ENCODE measurements at places on chromosomes 6 and 20. TPM values are rescaled to one million over a fixed set of nuclear protein-coding genes. Genes with fewer than 3 reads are reported as not detected.

DNA sequence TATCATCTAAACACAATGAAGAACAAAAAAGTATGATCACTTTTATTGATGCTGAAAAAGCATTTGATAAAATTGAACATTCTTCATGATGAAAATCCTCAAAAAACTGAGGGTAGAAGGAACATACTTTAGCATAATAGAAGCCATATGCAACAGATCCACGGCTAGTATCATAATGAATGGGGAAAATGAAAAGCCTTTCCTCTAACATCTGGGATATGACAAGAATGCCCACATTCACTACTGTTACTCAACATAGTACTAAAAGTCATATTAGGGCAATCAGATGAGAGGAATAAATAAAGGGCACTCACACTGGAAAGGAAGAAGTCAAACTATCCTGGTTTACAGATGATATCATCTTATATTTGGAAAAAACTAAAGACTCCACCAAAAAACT lies 256.6 kb downstream of the RFPL4B start:
- no peak for DNase-seq

The HLA-F gene
- total RNA-seq, result 35.3 TPM

The TUBB2B gene
- not detected for total RNA-seq

DNA sequence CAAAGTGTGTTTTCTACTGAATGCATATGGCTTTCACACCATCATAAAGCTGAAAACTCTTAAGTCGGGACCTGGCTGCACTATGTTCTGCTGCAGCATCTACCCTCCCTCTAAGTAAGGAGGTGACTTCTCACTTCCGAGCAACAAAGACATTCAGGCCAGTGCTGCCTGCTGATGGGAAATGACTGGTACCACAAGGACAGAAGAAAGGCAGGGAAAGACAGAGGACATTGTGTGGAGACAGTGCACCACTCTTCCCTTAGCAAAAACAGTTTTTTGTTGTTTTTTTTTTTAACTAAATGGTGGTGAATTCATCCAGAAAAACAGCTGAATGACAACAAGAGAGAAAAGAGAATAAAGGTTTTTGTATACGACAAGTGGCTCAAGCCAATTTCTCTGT lies 81.5 kb downstream of the MAP7 start:
- no peak for DNase-seq

The STX11 gene
- 0.31 TPM for total RNA-seq

DNA sequence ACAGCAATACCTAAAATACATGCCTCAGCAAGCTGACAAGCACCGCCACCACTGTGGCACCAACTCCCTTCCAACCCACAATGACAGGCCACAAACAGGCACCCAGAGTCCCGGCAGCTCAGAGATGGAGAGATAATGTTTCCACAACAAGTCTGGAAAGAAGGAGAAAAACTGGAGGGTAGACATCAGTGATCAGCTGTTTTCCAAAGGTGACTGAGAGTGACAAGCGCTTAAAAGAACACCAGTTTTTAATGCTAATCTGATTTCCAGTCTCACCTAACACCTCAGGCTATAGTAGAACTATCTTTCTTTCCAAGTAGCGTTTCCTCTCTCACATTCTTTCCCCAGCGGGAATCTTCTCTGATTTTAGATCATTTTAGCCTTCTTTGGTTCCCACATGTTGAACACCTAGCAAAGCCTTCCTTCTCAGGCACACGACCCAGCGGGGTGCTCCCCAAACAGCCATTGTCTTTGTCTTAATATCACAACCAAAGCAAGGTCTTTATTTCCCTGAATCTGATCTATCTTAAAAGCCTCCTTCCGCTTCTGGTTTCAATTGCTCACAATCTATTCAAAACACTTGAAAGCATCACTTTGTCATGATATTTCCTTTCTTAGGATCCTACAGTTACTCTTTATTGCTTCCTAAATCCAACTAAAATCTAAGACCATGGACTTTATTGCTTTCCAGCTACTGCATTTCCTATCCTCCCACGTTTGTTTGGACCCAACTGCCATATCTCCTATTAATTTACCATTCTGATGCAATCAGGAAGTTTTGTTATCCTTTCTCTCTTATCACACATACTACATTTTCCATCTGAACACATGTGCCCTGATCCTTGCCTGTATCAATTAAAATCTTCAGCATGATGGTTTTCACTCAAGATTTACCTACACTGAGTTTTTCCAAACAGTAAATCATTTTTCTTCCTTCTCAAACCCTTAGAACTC lies 282.7 kb downstream of the ADGB start:
- DNase-seq, result no peak

The VNN1 gene
- total RNA-seq, result 0.54 TPM

- DNase-seq, result no peak
Measured at GRCh38 chr6:113626475-113626874, 230.7 kb upstream of the MARCKS start.

The CD83 gene
- 8.0 TPM for total RNA-seq

The BANF2 gene
- total RNA-seq, result not detected

The BPIFB2 gene
- total RNA-seq, result not detected

The EPHA7 gene
- total RNA-seq, result under 0.01 TPM

- peak; percentile 77 for DNase-seq
Measured at GRCh38 chr6:12418946-12419345, 128.8 kb downstream of the EDN1 start.

DNA sequence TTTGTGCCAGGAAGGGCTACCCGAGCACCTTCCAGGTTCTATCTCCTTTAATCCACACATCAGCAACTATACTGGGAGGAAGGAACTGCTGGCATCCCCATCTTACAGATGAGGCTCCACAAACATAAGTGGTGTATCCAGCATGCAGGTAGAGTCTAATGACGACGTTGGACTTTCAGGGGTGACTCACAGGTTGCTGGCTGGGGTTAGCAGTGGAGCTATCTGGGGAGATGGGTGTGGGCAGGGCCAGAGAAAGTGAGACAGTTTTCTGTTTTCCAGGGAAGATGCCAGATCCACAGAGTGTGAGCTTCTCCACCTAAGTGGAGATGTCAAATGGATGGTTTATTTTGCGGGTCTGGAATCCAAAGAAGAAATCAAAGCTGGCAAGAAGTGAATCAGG lies 31.8 kb downstream of the CDH22 start:
- no peak for DNase-seq

DNA sequence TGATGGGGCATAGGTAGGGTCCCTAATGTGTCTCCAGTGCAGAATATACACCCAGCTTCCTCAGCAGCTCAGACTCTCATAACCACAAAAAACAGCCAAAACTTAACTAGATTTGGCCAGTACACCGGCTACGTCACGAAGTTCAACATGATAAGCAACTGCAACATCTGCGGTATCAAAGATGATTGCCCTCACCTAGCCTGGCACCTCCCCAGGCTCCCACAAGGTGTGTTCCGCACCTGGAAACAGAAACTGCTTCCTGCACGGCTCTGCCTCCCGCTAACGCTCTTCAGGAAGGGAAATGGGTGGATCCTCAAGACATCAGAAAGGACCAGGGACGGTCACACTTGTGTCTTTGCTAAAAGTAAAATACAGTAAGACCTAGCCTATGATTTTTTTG lies 9.5 kb downstream of the TXNDC5 start:
- DNase-seq, result no peak

DNA sequence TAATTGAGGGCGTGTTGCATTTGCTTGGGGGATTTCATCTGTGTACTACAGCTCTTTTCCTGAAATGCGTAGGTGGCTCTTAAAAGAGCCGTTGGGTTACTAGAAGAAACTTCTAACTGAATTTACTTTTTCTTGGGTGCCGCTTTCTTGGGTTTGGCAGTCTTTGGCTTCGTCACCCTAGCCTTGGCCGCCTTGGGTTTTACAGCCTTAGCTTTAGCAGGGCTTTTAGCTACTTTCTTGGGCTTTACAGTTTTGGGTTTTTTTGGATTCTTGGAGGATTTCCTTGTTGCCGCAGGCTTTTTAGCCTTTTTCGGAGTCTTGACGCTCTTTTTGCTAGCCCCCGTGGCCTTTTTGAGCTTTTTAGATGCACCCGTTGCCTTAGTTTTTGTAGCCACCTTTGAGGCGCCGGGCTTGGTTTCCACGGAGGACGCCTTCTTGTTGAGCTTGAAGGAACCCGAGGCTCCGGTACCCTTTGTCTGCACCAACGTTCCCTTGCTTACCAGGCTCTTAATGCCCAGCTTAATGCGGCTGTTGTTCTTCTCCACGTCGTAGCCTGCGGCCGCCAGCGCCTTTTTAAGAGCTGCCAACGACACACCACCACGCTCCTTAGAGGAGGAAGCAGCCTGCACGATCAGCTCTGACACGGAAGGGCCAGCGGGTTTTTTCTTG lies 54.5 kb downstream of the TRIM38 start:
- no peak for DNase-seq

The ZKSCAN4 gene
- 4.2 TPM for total RNA-seq

The MMUT gene
- 16.2 TPM for total RNA-seq

DNA sequence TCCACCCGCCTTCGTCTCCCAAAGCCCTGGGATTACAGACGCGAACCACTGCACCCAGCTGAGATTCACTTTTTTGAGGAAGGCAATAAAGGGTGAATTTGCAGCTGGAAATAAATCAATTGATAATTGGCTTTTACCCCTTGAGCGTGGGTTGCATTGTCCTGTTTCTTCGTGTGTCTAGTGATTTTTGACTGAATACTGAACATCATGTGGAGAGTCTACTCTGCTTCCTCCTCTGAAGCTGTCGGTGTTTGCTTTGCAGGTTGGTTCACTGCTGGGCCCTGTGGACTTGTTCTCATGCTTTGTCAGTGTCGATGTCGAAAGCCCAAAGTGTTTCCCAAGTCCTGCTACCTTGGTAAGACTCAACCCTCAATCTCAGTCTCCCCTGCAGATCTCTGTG lies 5.8 kb upstream of the EEF1A2 start:
- no peak for DNase-seq

Data from foreskin keratinocyte (primary cell).